ENCODE measurements at places on chromosomes 12 and 14.

DNA sequence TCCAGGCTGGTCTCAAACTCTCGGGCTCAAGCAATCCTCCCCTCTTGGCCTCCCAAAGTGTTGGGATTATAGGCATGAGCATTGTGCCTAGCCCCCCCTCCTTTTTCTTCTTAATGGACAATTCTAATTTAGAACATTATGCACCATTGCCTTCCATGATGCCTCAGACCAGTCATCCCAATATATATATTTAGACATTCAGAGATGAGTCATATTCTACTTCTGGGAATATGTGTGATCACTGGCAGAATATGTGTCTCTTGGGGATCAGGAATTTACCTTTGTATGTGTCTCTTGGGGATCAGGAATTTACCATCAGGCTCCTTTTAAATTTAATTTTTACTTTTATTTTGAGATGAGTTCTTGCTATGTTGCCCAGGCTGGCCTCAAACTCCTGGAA, 7.5 kb upstream of the CCDC177 start:
- no peak for DNase-seq

- DNase-seq, result no peak
Measured at GRCh38 chr12:42125388-42125767, 19.3 kb downstream of the GXYLT1 start.

DNA sequence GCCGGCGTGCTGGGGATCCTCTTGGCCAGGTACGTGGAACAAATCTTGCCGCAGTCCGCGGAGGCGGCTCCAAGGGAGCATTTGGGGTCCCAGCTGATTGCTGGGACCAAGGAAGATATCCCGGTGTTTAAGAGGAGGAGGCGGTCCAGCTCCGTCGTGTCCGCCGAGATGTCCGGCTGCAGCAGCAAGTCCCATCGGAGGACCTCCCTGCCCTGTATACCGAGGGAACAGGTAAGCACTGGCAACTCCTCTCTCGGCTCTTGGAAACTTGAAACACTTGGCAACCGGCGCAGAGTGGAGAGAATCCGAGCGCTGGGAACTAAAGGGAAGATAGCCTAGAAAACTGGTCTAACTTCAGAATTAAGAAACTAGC, 1.7 kb downstream of the PDE3A start:
- no peak for DNase-seq

GRCh38 chr12:27623645-27624044, 72.6 kb upstream of the REP15 start:
- no peak for DNase-seq

DNA sequence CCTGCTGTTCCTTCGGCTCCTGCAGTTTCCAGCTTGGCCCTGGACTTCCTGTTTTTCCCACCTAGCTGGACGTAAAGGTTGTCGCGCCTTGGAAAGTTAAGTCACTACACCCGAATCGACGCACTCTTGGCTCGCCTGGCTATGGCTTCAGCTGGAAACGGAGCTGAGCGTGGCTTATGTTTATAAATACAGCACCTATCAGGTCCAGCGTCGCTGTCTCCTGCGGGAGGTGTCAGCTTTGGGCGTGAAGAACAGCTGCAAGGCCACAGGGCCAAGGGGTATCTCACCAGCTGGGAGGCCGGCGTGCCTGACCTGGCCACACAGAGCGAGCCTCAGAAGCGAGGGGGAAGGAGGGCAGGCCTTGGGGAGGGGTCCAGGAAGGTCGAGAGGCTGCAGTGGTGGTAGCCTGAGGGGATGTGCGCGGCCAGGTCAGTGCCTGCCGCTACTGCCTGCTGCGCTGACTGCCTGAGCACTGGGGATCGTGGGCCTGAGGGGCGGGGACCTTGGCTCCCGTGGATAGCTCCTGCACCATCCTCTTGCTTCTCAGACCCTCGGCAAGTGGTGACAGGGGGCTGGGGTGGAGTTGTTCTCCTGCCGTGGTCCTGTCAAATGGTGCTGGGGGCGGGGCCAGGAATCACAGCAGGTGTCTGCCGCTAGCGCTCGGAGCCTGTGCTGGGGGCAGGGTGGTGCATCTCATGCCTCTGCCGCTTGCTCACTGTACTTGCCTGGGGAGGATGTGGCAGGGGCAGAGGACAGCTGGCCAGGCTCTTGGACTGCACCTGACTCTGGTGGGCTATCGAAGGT, 12.5 kb downstream of the PACS2 start:
- no peak for DNase-seq

DNA sequence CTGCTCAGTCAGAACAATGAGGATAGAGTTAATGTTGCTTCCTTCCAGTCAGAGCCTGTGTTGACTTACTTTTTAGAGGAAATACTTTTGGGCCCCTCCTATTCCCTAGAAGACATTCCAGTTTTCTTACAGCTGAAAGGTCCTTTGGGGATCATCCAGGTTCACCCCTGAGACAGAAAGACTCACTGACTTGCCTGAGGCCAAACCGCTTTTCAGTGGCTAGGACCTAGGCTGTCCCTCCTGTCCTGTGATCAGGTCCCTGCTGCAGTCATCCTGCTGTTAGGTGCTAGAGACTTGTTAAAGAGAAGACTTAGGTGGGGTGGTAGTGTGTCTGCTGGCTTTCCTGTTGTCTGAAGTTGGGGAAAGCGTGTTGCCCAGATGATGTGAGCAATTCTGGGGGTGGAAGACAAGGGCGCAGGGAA, 39.6 kb downstream of the SUSD6 start:
- no peak for DNase-seq

- no peak for DNase-seq
Measured at GRCh38 chr14:93025055-93025454, 90.7 kb downstream of the ITPK1 start.

DNA sequence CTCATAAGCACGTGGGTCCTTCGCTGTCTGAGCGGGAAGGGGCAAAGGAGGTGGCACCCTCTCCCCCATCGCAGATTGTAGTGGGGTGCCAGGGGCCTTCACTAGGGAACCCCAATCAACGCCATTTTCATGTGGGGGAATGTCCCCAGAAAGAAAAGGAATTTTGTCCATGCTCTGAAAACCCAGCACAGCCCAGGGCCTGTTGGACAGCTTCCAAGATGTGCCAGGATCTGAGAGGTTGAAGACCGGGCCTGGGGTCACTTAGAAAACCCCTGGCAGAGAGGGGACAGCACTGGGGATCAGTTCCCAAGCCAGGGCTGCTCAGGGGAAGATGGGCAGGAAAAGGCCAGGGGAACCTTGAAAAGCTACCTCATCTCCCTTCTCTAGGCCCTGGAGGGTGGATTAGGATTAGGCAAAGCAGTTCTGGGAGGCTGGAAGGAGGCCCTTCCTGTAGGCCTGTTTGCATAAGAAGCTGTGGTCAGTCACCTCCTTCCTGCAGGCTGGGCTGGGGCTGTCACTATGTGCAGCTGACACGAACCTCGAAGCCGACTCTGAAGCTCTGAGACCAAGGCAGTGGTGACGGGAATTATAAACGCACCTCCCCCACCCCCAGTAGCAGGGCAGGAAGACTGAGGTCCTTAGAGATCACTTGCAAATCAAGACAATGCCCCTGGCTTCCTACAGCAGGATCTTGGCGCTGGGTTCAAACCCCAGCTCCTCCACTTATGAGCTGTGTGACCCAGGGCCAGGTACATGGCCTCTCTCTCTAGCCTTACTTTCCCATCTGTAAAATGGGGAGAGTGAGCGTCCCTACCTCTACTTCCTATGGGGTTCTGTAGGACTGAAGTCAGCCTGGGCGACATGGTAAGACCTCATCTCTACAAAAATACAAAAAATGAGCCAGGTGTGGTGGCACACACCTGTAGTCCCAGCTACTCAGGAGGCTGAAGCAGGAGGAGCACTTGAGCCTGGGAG, 29.0 kb downstream of the TESC start:
- DNase-seq, result no peak

DNA sequence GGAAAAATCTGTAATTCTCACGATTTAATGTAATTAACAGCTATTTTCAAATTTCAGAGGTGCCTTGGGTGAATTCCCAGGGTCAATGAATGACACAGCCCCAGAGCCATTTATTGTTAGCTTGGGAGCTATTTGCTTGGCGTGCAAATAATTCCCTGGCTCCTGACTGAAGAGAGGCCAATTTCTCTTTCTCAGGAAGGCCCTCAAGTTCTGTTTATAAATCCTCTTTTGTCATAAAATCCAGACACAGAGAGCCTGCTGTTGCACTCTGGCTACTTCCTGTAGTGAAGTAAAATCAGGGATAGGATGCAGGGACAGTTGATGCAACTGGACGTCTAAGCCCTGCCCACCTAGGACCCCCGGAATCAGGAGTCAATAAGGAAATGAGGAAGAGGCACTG, 154.3 kb downstream of the TMX1 start:
- no peak for DNase-seq

DNA sequence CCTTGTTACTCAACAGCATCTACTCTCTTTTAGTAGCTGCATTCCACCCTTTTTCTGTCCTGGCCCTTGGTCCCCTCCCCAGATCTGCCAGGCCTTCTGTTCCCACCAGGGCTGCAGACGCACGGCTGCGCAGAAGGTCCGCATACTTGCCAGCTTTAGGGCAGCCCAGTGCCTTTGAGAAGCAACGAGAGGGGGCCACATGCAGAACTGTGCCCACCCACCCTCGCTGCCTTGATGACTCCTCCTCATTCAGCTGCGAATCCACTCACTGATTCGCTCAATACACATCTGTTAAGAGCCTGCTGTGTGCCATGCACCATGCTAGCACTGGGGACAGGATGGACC, 39.2 kb downstream of the PRIMA1 start:
- no peak for DNase-seq

GRCh38 chr14:102317564-102318248, 1.8 kb upstream of the ZNF839 start:
- no peak for DNase-seq

DNA sequence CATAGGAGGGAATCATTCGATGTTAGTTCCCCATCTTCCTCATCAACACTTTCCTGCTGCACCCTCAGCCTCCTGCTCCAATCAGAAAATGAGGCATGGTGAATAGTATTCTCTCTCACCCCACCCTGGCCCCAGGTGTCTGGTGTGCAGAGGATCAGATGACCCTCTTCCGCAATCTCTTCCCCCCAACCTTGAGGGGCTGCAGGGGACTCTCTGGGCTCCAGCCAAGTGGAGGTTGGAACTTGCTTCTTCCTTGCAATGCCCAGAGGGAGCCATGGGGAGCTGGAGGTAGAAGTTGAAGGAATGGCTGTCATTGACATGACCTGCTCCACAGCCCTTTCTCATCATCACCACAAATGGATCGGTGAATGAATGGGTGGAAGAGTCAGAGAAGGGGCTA, 20.2 kb upstream of the ESRRB start:
- DNase-seq, result no peak

DNA sequence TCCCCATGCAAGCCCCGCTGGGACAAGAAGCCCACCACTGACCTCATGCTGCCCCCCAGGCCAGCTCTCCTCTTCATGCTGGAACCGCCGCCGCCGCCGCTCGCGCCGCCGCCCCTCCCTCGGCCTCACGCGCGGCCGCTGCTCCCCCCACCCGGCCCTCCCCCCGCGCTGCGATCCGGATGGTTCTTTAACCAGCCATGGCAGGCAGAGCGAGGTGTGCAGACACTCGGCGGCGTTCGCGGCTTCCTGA, at the start of gene DCAF5:
Gene DCAF5, minus strand, starts transcription at position 218 of the 250 bp plus-strand sequence. Its CDS starts 141 bp downstream, at position 77.
- peak; percentile 81 for DNase-seq

Measured in stimulated activated CD4-positive, alpha-beta T cell treated with anti-CD3 and anti-CD28 coated beads, Interleukin-12 subunit alpha, Interleukin-12 subunit beta, amount 100 ng/mL, for 24 hours (primary cell).